ENCODE measurements at places on chromosomes 13 and 19. TPM values are rescaled to one million over a fixed set of nuclear protein-coding genes. Genes with fewer than 3 reads are reported as not detected.
A peak's percentile ranks its signal among the peaks of the same experiment; 100 is the strongest.

- peak; percentile 40 for DNase-seq
Measured at GRCh38 chr19:13104360-13104847, 1.7 kb upstream of the LYL1 start.

DNA sequence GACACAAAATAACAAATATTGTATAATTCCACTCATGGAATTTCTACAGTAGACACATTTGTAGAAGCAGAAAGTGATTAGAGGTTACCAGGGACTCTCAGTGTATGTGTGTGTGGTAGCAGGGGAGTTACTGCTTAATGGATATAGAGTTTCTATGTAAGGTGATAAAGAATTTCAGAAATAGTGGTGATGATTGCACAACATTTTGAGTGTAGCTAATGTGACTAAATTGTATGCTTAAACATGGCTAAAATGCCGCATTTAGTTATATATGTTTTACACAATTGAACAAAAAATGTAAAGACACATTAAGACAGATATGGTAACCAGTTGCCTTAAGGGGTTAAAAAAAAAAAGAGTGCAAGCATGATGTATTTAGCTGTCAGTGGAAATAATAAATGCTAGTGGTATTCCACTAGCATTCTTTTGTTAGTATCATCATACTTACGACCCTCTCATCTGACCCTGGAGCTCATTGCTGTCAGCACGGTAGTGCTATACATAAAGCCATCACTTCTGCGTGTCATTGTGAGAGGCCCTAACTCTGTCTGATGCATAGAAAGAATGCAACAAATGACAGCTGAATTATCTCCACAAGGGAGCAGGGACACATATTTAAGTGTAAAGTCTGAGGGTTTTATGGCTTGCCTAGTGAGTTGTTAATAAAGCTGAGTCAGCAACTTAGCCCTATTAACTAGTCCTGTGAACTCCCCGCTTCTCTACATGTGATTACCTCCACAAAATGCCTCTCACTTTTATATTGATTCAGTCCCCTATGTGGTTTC lies 134.1 kb upstream of the RXFP2 start:
- DNase-seq = no peak

Gene DNASE2
- total RNA-seq = 10.4 TPM

GRCh38 chr19:29516358-29516725 lies 9.5 kb upstream of the VSTM2B start:
- DNase-seq = no peak

DNA sequence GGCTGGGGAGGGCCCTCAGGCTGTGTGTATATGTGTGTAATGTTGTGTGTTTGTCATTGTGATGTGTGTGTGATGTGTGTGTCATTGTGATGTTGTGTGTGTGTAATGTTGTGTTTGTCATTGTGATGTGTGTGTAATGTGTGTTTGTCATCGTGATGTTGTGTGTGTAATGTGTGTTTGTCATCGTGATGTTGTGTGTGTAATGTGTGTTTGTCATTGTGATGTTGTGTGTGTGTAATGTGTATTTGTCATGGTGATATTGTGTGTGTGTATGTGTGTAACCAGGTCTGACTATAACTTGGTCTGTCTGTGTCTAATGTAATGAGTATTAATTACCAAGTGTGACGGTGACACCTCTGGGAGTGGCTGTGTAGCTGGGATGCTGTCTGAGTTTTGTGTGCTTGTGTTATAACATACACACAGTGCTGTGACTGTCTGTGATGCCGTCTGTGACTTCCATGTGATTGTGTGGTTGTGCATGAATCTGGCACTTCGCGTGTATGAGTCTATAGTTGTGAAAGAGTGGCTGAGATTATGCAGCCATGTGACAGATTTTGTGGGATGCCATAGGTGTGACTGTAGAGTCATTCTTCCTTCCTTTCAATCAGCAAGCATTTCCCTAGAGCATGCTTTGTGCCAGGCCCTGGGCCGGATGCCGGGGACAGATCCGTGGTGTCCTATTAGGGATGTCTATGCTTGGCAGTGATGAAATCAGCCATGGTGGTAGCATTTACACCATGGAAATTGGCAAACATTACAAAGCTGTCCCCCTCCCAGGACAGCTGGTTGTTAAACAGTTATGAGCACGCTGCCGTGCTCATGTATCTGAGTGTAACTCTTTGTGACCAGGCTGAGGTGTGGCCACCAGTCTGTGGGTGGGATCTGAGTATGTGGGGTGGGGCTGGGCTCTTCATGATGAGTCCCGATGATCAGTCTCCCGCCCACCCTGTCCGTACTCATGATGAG lies 6.4 kb downstream of the TNFSF14 start:
- no peak for DNase-seq

- no peak for DNase-seq
Measured at GRCh38 chr13:22800526-22801401, 380.0 kb upstream of the SGCG start.
